NCI-H774 (cell line): ENCODE measurements at places on chromosomes 6 and 20.
A peak's percentile ranks its signal among the peaks of the same experiment; 100 is the strongest.

DNA sequence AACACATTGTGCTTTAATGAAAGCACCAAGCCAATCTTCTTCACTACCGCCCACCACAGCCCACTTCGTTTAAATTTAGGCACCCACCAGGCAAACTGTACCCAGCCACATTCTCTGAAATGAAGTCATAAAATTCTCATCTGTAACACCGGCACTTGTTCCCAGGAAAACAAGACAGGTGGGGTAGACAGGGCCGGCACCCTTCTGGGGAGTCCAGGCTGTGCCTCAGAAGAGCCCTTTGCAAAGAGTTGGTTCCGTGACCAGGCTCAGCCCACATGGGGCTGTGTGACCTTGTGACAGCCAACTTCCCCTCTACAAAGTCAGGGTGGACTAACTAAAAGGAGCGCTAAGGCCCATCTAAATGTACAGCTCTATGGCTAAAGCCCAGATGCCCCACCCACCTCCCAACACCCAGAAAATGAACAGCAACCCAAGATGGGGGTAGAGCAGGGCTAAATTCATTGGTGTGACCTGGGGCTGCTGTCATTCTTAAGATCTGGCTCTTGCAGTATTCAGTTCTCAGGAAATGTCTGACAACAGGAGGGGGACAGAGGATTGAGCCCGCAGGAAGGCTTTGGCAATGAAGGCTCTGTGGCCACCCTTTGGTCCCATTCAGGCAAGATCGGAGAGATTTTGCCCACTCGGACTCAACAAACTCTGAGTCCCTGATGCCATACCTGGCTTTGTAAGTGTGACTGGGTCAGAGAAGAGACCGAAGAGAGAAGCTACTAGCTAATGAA, 56.7 kb downstream of the TRERF1 start:
- no peak for DNase-seq

DNA sequence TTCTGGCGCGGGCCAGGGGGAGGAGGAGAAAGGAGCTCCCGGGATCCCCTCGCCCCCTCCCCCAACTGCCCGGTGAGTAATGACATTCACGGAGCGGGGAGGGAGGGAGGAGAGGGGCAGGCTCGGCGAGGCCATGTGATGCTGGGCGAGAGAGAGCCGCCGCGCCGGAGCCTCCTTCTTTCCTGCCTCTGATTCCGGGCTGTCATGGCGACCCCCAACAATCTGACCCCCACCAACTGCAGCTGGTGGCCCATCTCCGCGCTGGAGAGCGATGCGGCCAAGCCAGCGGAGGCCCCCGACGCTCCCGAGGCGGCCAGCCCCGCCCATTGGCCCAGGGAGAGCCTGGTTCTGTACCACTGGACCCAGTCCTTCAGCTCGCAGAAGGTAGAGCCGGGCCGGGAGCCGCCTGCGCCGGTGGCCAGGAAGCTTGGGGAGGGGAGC, at the start of gene GDAP1L1:
Gene GDAP1L1 (plus strand): TSS at position 178 of the 441 bp plus-strand sequence. CDS start 27 bp downstream, at position 205.
- DNase-seq, result no peak

- no peak for DNase-seq
Observed at GRCh38 chr6:158751921-158752320, 67.2 kb downstream of the EZR start.

DNA sequence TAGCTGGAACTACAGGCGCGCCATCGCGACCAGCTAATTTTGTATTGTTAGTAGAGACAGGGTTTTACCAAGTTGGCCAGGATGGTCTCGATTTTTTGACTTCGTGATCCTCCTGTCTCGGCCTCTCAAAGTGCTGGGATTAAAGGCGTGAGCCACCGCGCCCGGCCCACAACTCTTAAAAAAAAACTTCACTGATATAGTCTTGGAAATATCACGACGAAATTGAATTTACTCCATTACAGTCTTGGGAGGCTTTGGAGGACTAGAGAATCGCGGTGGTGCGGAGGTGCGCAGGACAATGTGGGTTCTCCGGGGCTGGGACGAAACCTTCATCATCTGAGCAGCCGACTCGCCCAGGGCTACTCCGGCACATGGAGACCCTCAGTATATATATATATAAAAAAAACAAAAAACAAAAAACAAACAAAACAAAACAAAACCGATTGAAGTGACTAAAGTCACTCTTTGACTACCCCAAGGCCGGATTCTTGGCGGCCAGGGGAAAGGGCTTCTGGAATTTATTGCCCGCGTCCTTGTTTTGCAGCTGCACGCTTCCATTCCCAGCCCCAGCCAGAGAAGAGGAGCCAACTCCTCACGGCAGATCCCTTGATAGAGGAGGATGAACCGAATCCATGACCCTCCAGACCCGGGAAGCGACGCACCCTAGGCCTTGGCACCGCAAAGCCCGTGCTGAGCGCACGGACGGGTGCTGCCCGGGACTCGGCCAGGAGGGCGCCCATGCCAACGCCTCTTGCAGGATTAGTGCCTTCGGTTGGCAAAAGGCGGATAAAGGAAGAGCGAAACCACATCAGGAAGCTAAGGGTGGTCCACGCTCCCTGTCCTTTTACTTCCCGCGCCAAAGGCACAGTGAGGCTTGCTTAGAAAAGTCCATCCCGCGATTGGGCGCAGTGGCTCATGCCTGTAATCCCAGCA, 1.7 kb upstream of the GCM2 start:
- DNase-seq, result no peak

DNA sequence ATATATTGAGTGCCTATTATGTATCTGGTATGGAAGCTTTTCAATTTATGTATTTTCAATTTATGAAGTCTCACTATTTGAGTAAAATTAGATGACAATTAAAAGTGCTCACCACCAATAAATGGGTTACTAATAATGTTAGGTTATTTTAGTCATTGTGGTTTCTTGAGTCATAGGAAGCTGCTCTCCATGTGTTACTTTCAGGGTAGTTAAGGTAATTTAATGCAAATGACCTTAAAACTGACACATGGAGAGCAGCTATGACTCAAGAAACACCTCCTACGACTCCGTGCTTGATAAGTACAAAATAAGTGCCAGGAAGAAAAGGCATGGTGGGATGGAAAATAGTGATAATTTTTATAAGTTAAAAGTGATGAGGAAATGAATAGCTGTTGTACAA, 16.5 kb upstream of the TINAG start:
- DNase-seq, result no peak

GRCh38 chr6:83265384-83265783, 72.2 kb downstream of the RWDD2A start:
- DNase-seq, result no peak

- no peak for DNase-seq
Observed at GRCh38 chr6:55014321-55015088, 159.8 kb upstream of the HCRTR2 start.

GRCh38 chr6:124885171-124885570, 77.1 kb upstream of the RNF217 start:
- DNase-seq, result no peak

DNA sequence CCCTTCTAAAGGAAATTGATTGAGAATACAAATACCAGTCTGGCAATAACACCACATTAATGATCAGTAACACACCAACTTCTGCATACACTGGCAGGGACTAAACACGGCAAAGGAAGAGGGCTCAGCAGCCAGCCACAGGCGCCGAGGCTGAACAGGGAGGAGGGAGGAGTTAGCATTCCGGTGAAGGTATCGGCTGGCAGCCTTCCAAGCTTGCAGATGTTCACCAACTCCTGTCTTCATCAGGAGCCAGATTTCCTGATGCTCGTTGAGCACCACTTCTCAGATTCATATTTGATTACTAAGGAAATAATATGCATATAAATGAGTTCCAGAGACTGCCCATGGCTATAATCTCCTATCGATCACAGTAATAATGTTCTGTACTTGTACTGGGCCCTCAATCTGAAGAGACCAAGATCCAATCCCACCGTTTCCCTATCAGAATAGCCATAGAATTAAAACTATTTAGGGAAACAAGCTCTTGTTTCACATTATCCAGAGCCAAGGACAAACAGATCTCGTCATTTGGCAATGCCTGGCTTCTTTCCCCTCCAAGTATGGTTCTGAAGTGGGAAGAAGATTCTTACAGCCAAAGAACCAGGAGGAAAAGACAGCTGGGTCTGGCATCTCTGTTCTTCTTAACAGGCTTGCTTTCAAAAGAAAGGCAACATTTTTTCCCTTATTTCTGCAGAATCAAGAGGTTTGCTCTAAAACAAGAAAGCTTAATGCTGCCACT, 42.2 kb downstream of the GFOD1 start:
- DNase-seq, result peak; percentile 52

- no peak for DNase-seq
Observed at GRCh38 chr6:137754866-137755265, 112.2 kb upstream of the TNFAIP3 start.

DNA sequence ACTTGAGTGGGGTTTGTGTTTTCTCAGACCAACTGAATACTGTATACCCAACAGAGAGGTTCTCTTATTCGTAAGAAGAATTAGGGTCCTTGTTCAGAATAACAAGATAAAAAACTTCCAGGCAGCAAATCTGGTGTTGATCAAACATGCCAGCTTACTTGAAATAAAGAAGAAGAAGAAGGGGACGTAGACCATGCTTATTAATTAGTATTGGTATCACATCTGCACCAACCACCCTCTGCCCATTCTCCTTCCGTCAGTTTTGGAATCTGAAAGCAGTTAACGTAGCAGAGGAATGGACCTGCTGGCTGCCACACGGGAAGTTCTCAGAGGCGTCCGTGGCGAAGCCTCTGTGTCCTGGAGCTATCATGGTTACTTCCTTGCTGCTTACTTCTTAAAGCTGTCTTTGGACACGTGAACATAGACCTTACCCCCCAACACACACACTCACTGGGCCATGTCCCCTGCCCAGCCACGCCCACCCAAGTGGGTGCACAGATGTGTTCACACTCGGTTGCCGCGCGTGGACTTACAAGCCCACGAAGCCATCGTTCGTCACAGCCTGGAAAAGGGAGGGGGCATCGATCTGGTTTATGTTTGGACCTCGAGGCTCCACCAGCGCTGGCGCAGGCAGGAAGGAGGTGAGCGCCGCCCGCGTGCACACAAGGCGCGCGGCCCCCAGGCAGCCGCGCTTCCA, 4.1 kb upstream of the DLL1 start:
- DNase-seq, result no peak

- DNase-seq, result no peak
Observed at GRCh38 chr20:819680-820322, 13.7 kb upstream of the FAM110A start.

GRCh38 chr6:74872754-74873476, 332.9 kb downstream of the COL12A1 start:
- no peak for DNase-seq

DNA sequence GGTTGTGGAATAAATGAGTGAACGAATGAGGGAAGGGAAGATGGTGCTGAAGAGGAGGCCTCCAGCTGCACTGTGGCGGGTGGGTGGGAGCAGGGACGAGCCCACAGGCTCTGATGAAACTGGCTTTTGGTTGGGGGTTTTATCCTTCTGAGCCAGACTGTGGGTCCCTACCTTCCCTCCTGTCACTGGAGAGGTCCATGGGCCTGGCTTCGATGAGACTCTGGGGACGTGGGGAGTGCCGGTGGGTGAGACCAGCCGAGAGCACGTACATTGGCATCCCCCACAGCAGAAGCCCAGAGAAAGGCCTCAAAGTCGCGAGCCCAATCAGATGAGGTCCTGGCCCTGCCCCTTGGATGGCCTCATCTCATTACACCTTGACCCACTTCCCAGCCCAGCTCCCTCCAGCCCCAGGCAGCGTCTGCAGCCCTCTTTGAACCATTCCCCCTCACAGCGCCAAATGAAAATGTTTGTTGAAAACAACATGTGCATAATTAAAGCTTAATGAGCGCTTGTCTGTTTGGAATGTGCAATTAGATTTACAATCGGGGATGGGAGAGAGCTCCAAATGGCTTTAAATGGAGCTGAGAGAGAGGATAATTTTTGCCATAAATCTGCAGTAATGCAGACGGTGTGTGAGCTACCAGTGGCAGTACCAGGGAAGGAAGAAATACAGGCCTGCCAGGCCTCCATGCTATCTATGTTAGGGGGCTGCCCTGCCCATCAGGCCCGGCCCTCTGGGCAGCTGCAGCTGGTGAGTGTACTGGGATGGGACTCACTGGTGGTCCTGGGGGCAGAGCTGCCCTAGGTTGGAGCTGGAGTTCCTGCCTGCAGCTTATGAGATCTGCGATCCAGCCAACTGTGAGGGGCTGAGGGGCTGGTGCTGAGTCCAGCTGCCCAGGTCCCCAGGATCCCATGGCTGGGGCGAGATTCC, 47.2 kb downstream of the TOX2 start:
- DNase-seq, result no peak

DNA sequence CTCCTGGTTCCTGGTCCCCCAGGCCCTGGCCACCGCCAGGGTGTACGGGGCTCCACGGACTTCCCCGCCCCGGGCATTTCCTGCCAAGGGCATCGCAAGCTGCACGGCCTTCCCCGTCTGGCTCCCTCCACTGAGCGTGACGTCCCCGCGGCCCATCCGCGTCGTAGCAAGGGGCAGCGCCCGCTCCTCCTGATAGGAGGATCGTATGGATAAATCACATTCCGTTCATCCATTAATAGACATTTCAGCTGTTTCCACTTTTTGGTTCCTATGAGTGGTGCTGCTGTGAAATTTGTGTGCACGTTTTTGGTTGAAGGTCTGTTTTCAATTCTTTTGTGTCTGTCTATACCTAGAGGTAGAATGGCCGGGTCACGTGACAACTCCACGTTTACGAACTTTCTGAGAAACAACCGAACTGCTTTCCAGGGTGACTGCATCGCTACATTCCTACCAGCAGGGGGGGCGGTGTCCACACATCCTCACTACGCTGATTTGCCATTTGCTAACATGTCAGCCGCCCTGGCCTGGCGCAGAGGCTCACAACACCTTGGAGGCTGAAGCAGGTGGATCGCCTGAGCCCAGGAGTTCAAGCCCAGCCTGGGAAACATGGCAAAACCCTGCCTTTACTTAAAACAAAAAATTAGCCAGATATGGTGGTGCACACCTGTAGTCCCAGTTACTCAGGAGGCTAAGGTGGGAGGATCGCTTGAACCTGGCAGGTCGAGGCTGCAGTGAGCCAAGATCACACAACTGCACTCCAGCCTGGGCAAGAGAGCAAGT, 37.7 kb downstream of the KCNQ2 start:
- DNase-seq, result peak; percentile 62

- no peak for DNase-seq
Observed at GRCh38 chr6:121653624-121654008, 218.2 kb downstream of the GJA1 start.

- no peak for DNase-seq
Observed at GRCh38 chr6:71197780-71198179, 90.8 kb upstream of the OGFRL1 start.

DNA sequence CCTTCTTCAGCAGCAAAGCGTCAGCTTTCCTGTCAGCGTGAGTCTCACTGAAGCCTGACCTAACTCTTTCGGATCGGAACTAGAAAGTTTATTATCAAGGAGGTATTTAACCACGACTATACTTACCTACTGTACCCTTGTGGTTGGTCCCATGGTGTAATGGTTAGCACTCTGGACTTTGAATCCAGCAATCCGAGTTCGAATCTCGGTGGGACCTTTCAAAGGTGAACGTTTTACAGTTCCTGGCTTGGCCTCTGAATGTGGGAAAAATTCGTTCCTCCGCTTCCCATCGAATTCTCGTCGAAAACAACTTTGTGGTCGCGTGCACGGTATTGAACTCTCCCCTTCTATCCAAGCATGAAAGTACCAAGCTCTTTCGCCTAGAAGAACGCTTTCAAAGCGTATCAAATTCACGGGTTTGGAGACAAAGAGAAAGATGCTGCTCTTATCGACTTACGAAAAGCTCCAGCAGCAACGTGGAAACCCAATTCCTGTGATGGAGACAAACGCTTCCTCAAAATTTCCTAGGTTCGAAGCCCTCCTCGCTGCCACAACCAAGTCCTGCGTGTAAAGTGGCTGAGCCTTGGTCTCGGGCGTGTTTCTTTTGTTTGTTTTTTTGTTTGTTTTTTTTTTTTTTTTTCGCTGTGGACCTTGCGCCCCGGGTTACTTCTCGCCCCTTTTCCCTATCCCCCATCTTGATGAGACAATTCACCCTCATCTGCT, 63.7 kb downstream of the GPX5 start:
- DNase-seq, result peak; percentile 88

- no peak for DNase-seq
Observed at GRCh38 chr6:116304538-116305097, 24.9 kb upstream of the TSPYL1 start.
